ENCODE measurements at places on chromosomes 1 and 21.

- DNase-seq: no peak
Measured at GRCh38 chr1:66143651-66144050, 351.0 kb downstream of the PDE4B start.

DNA sequence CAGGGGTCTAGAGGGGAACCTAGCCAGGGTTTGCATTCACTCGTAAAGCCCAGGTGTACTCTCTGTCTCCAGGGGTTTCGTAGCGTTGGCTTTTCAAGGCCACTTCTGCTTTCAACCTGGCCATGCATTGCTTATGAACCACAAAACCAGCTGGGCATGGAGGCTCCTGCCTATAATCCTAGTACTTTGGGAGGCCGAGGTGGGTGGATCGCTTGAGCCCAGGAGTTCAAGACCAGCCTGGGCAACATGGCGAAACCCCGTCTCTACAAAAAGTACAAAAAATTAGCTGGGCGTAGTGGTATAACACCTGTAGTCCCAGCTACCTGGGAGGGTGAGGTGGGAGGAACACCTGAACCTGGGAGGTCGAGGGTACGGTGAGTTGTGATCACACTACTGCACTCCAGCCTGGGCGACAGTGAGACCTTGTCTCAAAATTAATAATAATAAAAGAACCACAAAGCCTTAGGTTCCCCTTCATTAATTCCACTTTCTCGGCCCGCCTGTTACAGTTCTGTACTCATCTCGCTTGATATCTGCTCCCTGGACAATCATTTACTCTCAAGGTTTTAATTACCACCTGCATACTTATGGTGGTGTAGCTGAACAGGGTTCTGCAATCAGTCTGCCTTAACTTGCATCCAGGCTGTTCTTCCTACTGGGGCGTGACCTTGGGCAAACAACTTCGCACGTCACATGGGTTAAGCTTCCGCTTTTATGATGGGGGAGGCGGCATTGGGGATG lies 6.1 kb downstream of the SLC16A4 start:
- no peak for DNase-seq

DNA sequence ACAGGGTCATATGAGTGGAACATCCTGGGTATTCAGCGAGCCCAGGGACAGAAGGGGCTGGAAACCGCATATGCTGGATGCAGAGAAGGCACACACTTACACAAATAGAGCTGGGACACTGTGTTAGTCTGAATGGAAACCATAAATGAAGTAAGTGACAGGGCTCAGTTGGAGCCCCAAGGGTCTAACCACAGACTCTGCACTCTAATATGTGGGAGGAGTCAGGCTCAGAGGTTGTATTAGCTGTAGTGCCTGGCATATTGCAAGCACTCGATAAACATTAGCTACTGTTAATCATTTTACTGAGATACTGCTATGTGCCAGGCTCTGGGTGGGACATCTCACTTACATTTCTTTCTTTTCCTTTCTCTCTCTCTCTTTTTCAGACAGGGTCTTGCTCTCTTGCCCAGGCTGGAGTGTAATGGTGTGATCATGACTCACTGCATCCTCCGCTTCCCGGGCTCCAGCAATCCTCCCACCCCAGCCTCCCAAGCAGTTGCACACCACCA lies 6.5 kb upstream of the OLIG1 start:
- no peak for DNase-seq

- DNase-seq: no peak
Measured at GRCh38 chr1:106439475-106439874, 617.0 kb upstream of the PRMT6 start.

- no peak for DNase-seq
Measured at GRCh38 chr1:245715970-245716369, 561.2 kb downstream of the KIF26B start.

GRCh38 chr1:86636898-86637297 lies 67.5 kb upstream of the SH3GLB1 start:
- DNase-seq: no peak

GRCh38 chr1:1591452-1591851 lies 8.5 kb downstream of the FNDC10 start:
- no peak for DNase-seq

DNA sequence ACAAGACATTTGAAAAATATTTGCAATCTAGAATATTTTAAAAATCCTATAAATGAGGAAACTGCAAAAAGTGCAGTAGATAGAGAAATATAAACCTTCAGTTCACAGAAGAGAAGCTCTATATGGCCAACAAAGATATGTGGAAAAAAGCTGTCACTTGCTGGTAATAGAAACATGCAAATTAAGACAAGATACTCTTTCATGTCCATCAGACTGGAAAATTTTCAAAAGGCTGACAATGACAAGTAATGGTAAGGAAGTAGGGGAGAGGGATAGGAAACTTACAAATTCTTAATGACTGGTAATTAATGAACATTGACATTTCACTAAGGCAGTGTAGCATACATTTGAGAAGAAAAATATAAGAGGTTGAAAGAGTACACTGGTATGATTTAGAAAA lies 147.9 kb downstream of the MRPL39 start:
- no peak for DNase-seq

- DNase-seq: peak; percentile 90
Measured at GRCh38 chr1:150543500-150544143, 5.6 kb upstream of the ADAMTSL4 start.

DNA sequence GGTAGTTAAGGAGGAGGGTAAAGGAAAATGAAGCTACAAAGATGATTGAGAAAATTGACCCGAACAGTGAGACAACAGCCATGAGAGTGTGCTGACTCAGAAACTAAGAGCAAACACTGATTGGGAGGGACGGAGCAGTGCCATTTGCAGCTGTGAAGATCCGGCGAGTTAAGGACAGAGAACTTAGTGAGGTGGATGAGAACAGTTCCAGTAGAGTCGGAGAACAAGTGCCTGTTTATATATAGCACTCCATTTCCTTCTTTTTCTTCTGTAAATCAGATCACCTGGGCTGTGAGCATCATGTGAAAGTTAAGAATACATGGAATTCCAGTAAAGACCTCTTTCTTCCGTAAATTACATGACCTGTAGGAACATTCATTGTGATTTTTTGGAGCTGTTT lies 145.7 kb downstream of the KCNK2 start:
- no peak for DNase-seq

DNA sequence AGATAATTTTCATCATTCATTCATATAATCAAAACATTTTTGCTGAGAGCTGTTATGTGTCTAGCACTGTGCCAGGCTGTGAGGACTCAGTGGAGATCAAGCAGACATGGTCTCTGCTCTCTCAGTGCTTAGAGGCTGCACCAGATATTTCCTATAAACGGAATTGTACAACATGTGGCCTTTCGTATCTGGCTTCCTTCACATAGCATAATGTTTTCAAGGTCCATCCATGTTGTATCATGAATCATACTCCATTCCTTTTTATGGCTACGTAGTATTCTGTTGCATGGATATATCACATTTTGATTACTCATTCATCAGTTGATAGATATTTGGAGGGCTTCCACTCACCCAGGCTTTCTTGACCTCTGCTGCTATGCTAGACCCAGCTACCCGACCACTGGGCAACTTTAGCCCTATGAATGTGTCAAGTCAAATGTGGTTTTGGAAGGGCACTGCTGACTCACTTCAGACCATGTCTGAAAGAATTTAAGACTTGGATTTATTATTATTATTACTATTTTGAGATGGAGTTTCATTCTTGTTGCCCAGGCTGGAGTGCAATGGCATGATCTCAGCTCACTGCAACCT lies 18.5 kb downstream of the NCF2 start:
- DNase-seq: no peak

GRCh38 chr1:27307874-27308598 lies 13.9 kb upstream of the TMEM222 start:
- peak; percentile 23 for DNase-seq

- DNase-seq: no peak
Measured at GRCh38 chr1:217747156-217747769, 116.1 kb downstream of the SPATA17 start.

DNA sequence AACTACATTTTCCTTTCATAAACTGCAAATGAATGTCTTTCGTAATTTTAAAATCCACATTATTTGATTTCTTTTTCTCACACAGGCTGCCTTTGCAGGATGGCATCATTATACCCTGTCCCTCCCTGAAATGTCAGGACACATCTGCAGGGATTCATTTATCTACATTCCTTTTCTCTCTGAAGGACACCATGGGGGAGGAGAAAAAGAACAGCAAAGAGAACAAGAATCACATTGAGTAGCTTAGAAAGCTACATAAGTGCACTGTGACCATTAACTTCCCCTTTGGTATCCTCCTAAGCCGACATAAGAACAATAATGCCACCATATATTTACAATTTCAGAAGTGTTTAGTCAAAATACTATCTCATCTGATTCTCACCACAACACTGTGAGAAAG lies 129.5 kb downstream of the PIGK start:
- DNase-seq: no peak

GRCh38 chr1:111907321-111907720 lies 82.1 kb downstream of the KCND3 start:
- DNase-seq: no peak

DNA sequence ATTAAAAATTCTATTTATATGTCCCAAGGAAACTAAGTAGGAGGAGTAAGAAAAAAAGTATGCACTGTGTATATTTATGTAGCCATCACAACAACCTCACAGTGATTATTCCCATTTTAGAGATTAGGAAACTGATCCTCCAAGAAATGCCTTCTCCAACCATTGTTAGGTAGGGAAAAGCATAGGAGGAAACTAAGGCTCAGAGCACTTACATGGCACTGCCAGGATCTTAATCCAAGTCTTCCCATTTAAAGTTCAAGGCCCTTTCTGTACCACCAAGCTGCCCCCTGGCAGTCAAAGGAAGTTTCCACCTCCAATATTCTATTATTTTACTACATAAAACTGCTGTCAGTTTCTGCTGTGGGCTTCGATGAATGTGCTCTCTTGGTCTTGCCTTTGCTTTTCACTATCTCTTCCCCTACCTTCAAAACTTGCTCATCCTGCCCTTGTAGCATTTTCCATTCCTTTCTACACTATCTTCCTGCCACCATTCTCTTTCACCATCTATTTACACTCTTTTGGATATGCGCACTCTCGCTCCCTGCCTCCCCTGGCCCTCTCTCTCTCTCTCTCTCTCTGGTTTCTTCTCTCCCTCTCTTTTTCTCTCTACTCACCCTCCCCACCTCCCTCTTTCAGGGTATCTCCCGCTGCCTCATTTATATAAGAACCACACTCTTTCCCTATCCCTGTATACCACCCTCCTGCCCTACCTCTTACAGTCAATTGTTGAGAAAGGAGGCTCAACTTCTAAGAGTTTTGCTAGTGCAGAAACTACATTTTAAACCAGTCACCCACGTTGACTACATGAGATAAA lies 34.0 kb downstream of the PUM1 start:
- DNase-seq: no peak

- DNase-seq: no peak
Measured at GRCh38 chr21:35743571-35743970, 316.8 kb downstream of the SETD4 start.

- DNase-seq: peak; percentile 67
Measured at GRCh38 chr1:205141236-205142101, 19.7 kb upstream of the RBBP5 start.

GRCh38 chr1:110293601-110294104 lies 45.5 kb upstream of the RBM15 start:
- no peak for DNase-seq

GRCh38 chr21:16370186-16370585 lies 640.4 kb downstream of the USP25 start:
- DNase-seq: no peak

GRCh38 chr1:64845831-64846425 lies 101.1 kb downstream of the RAVER2 start:
- no peak for DNase-seq

- DNase-seq: no peak
Measured at GRCh38 chr1:193070942-193071341, 11.5 kb downstream of the RO60 start.

DNA sequence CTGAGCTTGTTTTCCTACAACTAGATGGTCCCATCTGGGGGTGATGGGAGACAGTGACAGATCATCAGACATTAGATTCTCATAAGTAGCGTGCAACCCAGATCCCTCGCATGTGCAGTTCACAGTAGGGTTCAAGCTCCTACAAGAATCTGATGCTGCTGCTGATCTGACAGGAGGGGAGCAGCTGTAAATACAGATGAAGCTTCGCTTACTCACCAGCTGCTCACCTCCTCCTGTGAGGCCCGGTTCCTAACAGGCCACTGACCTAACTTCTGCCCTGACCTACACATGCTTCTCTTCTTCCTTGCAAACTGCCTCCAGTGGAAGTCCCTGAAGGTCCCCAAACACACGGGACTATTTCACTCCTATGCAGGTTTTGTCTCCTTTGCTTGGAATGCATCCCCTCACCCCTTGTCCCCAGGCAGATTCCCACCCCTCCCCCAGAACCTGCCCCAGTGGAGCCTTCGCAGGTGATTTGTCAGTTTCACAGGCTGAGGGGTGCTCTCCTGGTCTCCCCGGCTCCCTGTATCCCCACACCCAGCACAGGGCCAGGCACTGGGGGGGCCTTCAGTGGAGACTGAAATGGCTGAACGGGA lies 5.7 kb upstream of the ZBTB48 start:
- DNase-seq: no peak

GRCh38 chr21:45266518-45267389 lies 20.9 kb downstream of the POFUT2 start:
- DNase-seq: no peak

DNA sequence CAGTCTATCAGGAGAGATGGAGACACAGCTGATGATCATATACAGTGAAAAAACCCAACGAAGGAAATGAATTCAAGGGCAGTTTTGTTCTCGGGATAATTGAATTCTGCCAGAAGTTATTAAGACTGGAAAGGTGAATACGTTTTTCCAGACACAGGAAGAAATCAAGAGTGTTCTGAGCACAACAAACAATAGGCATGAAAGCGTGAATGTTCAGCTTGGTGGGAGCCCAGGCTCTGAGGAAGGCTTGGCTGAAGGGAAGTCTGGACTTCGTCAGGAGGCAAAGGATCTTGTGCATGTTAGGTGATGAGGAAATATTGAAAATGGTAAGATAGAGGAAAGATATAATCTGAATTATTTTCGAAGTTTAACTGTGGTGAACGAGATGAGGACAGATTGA lies 50.4 kb downstream of the CYYR1 start:
- no peak for DNase-seq

- peak; percentile 71 for DNase-seq
Measured at GRCh38 chr1:88684482-88685258, 597 bp downstream of the PKN2 start.

GRCh38 chr1:40047276-40047675 lies 6.7 kb downstream of the CAP1 start:
- no peak for DNase-seq

GRCh38 chr1:11989669-11990068 lies 9.4 kb downstream of the MFN2 start:
- no peak for DNase-seq

GRCh38 chr1:101190441-101190840 lies 46.4 kb upstream of the S1PR1 start:
- DNase-seq: no peak

DNA sequence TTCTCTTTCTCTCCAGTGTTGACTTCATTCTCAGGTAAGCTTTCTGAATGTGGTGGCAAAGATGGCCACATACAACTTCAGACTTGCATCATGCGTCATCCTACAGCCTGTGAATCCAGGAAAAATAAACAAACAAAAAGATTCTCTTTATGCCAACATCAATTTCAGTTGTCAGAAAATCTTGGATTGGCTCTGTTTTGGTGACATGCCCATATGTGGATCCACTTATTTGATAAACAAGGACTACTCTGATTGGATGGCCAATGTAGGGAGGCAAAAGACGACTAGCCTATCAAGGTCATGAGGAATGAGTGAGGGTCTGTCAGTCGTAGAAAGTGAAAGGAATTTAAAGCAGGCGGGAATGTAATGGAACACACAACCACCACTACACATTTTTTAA lies 866.6 kb downstream of the USP25 start:
- DNase-seq: no peak

Data from NCI-H1092 (cell line).